Calu3 (cell line): ENCODE measurements at places on chromosomes 13 and 19. TPM values are rescaled to one million over a fixed set of nuclear protein-coding genes. Genes with fewer than 3 reads are reported as not detected.

DNA sequence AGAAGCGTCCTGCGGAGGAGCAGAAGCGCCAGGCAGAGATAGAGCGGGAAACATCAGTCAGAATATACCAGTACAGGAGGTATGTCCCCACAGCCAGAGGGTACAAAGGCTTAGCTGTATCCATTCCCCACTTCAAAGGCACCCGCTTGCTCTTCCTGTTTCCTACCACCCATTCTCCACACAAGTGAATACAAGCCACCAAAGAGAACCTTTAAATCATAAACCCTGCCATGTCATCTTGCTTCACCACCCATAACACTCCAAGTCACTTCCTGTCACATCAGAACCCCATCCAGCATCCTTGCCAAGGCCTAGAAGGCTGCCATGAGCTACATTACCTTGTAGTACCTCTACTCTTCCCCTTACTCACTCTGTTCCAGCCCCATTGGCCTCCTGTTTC, 205.8 kb downstream of the LMO7 start:
- DNase-seq = no peak

Gene ZNF599
- 4.9 and 6.2 TPM in 2 replicates for total RNA-seq

GRCh38 chr13:92657565-92657964, 569.0 kb upstream of the GPC6 start:
- no peak for DNase-seq

- no peak for DNase-seq
These were observed 2.2 kb downstream of the ANKRD10 start for GRCh38 chr13:110912651-110913051.

GRCh38 chr19:823565-824121, 1.9 kb upstream of the PLPPR3 start:
- peak; percentile 46 for DNase-seq

GRCh38 chr13:41500511-41500910, 43.2 kb downstream of the RGCC start:
- no peak for DNase-seq

Gene ZNF613
- 7.2 and 9.3 TPM in 2 replicates for total RNA-seq

- DNase-seq = no peak
These were observed 633 bp downstream of the MYH14 start for GRCh38 chr19:50204081-50204428.

DNA sequence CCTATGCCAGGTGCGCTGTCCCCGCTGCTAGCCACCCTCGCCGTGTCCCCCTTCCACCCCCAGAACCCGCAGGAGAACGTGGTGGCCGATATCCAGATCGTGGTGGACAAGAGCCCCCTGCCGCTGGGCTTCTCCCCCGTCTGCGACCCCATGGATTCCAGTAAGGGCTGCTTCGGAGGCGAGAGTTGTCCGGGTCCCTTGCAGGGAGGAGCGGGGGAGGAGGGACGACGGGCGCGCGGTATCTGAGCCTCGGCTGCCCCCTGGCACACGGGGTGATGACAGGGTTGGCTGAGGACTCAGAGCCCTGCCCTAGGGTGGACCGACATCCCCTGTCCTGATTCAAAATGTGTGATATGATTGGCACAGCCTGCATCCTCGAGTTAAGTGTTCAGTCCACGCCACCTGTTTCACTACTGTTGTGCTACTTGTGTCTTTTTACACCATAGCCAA, 653 bp downstream of the MVB12A start:
- DNase-seq = peak; percentile 35

- DNase-seq = no peak
These were observed 25.1 kb upstream of the CD70 start for GRCh38 chr19:6616011-6616410.

DNA sequence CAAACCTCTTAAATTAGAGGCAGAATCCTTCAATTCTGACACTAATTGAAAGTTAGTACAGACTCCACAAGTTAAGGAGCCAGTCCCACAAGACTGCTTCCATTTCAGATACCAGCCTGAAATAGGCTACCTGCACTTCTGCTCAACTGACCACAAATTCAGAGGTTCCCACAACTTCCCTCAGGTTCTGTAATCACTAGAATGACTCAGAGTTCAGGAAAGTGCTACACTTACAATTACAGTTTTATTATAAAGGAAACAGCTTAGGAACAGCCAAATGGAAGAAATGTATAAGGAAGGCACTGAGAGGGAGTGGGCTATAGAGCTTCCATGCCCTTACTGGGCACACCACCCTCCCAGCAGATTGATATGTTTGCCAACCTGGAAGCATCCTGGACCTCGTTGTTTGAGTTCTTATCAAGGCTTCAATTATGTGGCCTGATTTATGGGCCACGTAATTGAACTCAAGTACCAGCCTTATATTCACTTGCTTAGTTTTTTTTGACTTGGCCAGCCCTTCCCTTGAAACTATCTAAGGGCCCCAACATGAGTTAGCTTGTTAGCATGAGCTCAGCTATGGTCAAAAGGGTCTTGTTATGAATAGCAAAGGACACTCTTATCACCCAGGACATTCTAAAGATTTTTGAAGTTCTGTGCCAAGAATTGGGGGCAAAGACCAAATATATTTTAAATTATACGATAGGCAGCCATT, 25.9 kb downstream of the NBEA start:
- DNase-seq = peak; percentile 14

Gene MAN2B1
- 76.9 and 84.4 TPM in 2 replicates for total RNA-seq

Gene ZNF433
- total RNA-seq = 3.0 and 3.7 TPM in 2 replicates

DNA sequence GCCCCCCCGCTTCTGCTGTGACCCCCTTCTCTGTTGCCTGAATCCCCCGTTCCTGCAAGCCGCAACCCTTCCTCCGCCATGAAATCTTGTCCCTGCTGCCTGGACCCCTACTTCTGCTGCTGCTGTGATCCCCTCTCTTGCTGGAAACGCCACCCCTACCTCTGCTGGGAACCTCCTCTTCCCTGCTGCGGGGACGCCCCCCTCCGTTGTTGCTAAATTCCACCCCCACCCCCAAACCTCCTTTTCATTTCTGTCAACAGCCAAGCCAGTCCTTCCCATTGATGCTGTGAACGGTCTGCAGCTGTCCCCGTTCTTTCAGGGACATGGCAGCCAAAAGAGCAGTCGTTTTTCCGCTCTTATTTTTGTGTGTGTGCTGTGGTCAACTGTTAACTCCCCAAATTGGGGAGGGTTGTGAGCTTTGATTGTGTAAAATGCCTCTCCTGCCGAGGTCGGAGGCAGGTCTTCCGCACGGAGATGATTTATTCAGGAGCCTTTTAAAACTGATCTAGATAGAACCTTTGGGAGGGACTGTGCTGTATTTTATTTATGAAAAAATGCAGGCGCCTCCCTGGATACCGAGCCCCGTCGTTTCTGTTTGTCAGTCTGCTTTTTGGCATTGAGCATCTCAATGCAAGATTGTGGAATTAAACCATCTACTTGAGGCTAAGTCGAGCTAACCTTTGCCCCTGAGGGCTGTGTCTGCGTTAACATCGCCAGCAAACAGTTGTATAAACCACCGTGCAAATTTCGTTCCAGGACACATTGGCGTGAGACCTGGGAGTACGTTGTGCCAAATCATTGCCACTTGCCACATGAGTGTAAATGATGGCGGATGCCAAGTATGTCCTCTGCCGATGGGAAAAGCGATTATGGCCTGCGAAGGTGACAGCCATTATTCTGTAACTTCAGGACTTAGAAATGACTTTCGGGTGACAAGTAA, 27.9 kb upstream of the NDUFS7 start:
- no peak for DNase-seq

Gene SRRM5
- 1.9 and 2.0 TPM in 2 replicates for total RNA-seq

- DNase-seq = no peak
These were observed 382.7 kb downstream of the MYO16 start for GRCh38 chr13:109012115-109012514.

DNA sequence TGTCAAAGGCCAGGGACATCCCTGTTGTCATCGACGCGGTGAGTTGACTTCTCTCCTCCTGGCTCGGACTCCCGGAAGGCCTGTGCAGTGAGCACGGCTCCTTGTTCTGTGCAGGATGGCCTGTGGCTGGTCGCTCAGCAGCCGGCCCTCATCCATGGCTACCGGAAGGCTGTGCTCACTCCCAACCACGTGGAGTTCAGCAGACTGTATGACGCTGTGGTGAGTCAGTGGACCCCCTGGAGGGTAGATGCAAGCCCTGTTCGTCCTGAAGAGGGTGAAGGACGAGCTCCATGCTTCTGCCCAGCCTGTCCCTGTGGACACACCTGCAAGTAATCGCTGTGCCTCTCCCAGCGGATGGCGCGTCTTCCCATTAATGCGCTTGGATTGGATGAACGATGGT, 19.2 kb downstream of the NAXD start:
- DNase-seq = no peak

DNA sequence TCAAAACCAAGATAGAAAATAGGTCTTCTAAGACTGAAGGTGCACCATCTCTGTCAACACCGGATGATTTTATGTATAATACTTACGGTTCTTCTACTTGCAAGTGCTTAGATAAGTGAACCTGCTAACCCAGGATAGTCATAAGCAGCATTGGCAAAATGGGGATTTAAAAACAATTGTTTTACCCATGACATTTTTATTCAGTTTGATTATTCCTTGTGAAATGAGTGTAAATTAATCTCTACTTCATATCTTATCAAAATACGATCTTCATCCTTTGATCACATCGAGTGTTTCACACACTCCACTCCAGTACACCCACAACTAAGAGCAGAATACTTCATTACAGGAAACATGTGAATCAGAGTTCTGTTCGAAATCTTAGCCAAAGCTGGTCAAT, 23.0 kb upstream of the MTRF1 start:
- DNase-seq = no peak

Gene SPACA4
- total RNA-seq = not detected in 2 replicates

Gene ZNF90
- total RNA-seq = 5.3 and 6.2 TPM in 2 replicates

DNA sequence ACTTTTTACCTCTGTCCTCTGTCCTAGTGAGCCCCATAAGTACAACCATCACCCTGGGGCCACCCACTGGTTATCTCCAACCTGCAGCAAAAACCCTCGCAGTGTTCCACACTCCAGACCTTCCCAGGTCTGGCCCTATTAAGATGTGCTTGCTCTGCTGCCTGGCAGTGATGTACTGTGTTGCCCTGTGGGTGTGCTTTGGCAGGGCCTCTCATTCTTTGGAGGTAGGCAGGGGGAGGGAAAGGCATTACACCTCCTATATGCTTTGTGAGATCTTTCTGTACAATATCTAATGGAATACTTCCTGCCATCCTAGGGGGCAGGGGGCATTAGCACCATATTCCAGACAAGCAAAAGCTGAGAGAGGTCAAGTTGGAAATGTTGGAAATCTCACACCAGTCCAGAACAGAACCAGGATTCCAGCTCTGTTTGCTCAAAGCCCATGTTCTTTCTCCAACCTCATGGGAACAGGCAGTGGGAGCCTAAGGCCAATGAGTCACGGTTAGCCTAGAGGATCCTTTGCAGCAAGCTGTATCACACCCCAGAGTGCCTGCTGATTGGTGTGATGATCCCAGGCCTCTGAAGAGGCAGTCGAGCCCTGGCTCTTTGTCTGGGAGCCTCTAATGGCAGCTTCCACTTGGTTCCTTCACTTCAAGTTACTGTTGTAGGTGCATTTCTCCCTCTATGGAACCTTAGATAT, 59.7 kb upstream of the UBL3 start:
- no peak for DNase-seq

GRCh38 chr19:49216071-49216470, 58.5 kb downstream of the TRPM4 start:
- DNase-seq = no peak

DNA sequence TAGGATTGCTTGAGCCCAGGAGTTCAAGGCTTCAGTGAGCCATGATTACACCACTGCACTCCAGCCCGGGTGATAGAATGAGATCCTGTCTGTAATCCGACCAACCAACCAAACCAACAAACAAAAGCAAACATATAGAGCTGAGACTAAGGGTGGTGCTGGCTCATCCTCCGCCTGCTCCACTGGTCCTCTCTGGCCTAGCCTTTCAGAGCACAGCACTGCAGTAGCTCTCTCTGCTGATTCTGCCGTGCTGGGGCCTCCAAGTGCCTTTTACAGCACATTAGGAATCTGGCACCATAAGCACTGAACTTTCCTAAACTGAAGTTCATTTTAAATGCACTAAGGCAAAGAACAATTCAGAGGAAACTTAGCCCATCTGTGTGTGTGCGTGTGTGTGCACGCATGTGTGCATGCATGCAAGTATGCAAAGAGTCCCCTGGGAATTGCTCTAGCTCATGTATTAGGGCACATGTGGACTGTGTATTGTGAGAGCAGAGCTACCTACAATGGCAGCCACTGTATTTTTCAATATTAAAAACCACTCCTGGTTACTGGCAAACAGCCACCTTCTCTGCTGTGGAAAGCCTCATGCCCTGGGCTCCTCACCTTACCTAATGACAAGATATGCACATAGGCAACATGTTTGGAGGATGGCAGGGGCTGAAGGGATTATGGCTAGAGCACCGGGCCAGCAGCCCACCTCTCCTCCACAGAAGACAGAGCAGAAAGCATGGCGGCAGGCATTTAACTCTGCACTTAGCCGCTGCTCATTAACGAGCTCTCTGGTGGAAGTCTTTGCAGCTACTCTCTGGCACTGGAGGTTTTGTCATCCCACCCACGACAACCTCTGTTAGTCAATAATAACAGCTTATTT, 223.1 kb upstream of the TSHZ3 start:
- DNase-seq = no peak

Gene CEACAM4
- not detected in 2 replicates for total RNA-seq

- DNase-seq = peak; percentile 98
These were observed 25.1 kb downstream of the SIPA1L3 start for GRCh38 chr19:37931881-37932655.

DNA sequence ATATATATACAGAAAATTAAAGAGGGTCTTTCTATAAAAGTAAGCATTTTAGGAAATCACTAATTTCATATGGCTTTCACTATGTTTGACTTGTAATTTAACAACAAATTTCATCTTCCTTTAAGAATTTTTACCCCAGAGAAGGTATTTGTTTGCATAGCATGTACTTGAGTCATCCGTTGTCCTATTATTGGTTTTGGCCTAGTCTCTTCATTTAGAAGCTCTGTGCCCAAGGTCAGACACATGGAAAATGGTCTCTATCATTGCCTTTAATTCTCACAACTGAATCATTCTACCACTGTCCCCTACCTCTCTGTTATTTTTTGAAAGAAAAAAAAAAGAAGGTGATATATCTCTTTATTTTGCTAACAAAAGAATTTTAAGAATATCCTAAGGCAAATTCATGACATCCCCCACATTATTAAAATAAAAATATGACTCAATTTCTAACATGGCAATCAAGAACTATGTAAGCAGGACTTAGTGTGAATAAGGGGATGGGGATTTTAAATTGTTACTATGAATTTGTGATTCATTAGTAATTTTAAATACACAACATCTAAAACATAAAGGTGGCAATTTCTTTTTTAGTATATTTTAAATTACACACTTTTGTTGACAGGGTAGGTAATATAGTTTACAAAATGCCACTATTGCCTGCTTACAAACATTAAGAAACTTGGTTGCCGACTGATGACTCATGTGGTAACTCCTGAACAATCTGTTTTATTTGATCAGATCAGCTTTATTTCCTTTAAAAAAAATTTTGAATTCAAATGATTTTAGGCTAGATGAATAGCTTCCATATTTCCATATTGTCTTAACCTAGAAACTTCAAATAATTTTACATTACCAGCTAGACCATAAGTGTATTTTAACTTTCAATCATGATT, 13.9 kb downstream of the SLITRK5 start:
- DNase-seq = no peak

- peak; percentile 17 for DNase-seq
These were observed 8.9 kb upstream of the VN1R1 start for GRCh38 chr19:57465680-57466381.

GRCh38 chr13:90933097-90933826, 414.2 kb upstream of the MIR17HG start:
- DNase-seq = no peak
